ENCODE measurements at places on chromosomes 4 and X.

DNA sequence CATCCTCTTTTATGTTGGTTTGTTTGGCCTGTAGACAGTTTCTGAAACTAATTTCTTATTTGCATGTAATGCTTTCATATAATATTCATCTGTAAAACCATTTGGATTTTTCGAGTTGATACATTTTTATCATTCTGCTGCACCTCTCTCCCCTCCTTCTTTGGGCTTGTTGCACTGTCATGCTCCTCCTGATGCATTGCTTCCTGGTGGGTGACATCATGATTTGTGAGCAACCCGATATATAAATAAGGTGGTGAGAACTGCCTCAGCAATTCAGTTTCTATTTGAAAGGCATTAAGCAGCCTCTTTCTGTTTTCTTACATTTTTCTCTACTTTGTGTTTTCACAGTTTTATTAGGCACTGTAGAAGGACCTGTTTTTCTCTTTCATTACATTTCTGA, 515.7 kb downstream of the RPA4 start:
- DNase-seq: no peak

- no peak for DNase-seq
Measured at GRCh38 chrX:136674270-136674985, 26.5 kb downstream of the CD40LG start.

DNA sequence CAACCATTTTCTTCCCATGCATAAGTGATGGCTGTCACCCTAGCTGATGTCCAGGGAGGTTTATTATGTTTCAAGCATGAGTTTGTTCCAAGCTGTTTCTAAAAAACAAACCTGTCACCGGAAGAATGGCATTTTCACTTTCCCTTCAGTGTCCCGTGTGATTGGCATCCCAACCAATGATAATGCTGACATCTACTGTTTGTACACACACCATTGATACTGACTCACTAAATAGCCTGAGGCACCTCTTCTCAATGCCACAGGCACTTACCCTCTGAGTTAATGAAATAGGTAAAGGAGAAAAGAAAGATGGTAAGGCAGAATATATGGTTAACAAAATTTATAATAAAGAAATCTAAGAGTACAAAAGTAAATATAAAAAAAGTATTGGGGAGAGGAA, 23.1 kb upstream of the VCX2 start:
- DNase-seq: no peak

GRCh38 chr4:77505275-77505957, 100.2 kb upstream of the CXCL13 start:
- DNase-seq: no peak

DNA sequence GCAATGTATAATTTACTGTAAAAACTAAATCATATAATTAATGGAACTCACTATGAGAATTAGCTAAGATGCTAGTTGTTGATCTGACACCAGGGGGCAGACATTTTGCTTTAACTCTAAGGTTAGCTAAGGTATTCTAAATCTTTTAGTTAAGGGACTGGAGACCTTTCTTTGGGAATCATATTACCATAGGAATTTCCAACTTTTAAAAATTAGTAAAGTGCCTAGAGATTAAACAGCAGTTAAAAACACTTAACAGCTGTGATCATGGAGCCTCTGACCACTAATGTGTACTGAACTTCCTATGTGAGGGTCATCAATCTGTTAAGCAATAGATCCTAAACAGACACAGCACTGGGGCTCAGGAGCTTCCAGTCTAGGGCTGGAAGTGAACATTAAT, 226.6 kb downstream of the NSUN7 start:
- DNase-seq: peak; percentile 67

- no peak for DNase-seq
Measured at GRCh38 chrX:26070882-26071281, 67.3 kb upstream of the MAGEB18 start.

DNA sequence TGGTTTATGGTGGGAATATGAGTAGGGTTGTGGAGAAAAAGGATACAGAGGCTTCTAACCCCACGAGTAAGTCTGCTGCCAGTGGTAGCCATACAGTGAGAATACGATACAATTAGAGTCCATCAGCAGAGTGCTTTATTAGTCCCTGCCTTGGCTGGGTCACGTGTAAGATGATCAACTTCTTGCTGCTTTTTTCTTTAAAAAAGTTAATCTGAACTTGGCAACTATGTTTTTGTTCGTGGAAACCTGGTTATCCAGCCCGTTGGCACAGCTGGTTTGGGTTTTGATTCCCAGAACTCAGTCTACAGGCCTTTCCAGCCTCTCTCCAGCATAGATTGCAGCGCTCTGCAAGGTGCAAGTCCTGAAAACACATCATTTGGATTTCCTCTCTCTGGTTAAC, 53.1 kb upstream of the LSM6 start:
- DNase-seq: no peak

GRCh38 chr4:177687117-177687516, 244.9 kb upstream of the AGA start:
- DNase-seq: no peak

DNA sequence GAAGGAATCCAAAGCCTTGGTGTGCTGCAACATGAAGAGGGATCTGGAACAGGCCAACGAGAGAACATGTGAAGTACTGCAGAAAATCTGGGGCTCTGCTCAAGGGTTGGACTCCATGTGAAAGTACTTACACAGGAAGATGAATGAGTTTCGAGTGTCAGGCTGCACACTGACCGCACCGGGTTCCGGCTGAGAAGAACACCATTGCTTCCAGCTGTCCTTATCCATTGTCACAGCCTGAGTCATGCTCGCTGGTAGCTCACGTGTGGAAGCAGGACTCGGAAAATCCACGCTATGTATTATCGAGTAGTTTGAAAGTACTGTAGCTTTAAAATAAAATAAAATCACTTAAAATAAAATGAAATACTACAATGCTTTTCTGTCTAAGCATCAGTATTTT, 50.4 kb upstream of the TBL1X start:
- DNase-seq: no peak

- DNase-seq: no peak
Measured at GRCh38 chr4:145860446-145860845, 78.2 kb downstream of the ZNF827 start.

DNA sequence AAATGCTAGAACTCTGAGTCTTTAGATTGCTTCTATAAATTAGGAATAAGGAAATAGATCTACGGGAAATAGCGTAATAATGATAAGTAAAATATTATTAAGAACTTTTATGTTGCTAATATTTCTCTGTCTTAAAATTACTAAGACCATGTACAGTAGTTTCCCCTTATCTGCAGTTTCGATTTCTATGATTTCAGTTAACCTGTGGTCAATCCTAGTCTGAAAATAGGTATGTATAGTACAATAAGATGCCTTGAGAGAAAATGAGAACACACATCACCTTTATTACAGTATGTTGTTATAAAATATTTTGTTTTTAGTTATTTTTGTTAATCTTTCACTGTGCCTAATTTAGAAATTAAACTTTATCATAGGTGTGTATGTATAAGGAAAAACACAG, 92.6 kb downstream of the CCSER1 start:
- DNase-seq: no peak

DNA sequence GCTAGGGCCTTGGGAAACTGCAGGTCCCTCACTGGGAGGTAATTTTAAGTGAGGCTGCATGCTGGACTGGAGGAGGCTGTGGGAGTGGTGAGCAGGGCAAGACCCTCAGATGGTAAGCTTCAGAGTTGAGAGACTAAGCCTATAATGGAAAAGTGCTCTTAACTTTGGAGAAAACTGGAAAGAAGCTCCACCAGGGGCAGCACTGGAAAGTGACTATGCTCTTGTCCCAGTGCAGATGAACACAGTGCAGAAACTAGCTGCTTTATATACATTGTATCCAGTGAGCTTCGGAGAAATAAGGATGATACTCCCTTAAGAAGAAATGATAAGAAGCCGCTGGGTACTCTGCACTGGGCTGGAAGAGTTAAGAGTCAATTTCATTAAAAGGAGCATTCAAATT, 3.2 kb upstream of the MAGEB2 start:
- DNase-seq: no peak

GRCh38 chr4:62618042-62618441, 1417.9 kb downstream of the ADGRL3 start:
- no peak for DNase-seq

DNA sequence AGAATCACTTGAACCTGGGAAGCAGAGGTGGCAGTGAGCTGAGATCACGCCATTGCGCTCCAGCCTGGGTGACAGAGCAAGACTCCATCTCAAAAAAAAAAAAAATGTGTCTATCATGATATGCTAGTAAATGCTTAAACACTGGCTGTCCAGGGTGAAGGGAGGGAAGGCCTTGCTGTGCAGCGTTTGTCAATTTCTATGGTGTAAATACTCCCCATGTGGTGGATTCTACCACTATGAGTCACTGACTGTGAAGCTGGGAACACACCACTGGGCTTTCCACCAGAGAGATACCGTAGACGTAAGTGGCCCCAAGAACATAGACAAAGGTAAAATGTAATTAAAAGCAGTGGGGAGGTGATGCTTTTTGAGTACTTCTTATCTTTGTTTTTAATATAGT, 51.3 kb upstream of the LEF1 start:
- DNase-seq: peak; percentile 1

DNA sequence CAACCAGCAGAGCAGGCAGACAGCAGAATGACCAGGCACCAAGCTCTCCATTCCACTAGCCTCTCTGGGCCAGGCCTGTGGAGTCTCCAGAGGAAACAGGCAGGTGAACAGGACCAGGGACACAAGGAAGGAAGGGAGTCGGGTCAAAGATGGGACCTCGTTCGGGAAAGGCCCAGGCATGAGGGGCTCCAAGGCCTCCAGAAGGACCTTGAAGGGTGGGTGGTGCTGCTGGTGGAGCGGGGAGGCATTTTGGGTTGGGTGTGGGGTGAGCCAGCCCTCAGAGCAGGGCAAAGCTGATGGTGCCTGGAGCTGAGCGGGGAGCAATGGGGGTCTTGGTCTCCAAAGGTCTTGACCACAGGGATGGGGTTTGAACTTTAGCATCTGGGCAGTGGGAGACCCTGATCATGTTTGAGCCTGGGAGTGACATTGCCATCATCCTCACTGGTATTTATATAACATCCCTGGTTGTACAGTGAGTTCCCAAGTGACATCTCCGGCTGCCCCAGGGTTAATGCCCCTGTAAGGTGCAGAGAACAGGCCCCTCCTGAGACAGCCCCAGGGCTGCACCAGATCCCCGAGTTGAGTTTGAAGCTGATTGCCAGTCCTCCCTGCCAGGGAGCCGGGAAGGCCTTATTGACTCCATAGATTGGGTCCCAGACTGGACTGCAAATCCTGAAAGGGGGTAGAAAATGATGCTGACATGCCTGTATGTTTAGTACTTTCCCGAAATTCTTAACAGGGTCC, 52.7 kb downstream of the PSAPL1 start:
- no peak for DNase-seq

DNA sequence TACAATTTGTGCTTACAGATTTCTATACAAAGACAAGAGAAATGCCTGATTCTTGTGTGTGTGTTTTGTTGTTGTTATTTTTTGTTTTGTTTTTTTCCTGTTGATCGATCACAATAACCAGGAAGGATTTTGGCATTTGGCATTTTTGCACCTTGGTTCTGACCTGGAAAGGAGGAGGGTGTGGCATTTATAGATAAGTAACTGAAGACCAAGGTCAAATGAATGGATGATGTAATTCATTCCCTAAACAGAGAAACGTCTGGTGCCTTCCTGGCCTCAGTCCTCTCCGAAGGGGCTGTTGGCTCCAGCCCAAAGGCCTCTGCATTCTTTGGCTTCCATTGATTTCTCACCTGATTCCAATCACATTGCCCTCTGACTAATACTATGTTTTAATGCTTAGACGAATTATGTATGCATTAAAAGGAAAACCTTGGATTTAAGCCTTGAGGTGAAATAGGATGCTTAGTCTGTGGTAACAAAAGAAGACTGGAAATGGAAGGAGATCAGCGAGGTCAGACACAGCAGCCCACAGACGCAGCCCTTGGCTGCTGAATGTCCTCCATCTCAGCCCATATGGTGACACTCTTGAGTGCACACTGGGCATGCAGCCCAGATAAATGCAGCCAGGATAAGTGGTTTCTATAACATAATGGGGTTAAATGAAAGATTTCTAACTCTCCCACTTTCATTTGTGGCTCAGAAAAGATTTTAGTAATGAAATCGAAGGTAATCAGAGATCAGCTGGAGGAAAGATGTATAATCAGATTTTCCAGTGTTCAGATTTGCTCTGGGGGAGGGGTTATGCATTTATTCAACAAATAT, 60.5 kb upstream of the TRIM2 start:
- DNase-seq: no peak

- peak; percentile 36 for DNase-seq
Measured at GRCh38 chr4:101066626-101067170, 280.6 kb downstream of the PPP3CA start.

GRCh38 chr4:52996261-52997131, 134.4 kb downstream of the RASL11B start:
- no peak for DNase-seq

GRCh38 chr4:54439831-54440243, 210.7 kb downstream of the PDGFRA start:
- peak; percentile 72 for DNase-seq

GRCh38 chr4:14910411-14910810, 91.9 kb upstream of the CPEB2 start:
- DNase-seq: no peak

DNA sequence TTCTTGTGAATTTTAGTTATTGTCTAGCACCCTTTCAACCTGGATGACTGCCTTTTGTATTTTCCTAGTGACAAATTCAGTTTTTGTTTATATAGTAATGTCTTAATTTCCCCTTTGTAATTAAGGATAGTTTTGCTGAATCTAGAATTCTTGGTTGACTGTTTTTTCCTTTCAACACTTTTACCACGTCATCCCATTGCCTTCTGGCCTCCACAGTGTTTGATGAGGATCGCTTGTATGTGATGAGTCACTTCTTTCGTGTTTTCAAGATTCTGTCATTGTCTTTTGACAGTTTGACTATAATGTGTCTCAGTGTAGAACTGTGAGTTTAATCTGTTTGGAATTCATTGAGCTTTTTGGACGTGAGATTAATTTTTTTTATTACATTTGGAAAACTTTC, 30.1 kb downstream of the KDM6A start:
- DNase-seq: peak; percentile 22

DNA sequence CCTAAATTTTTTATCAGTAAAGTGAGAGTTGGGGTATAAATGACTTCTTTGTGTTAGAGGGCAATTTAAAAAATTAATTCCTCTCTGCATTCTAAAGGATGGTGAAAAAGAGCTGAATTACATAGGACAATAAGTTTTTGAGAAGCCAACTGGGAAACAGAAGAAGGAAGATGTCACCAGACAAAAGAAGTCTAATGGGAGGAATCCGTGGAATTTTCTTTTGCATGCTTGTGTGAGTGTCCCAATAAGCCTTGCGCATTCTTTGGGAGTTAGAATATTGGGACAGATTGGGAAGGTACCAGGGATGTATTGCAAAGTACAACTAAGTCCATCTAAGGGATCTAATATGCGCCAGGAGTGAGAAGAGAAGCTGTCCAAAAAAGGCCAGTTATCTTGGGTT, 35.1 kb upstream of the NR3C2 start:
- no peak for DNase-seq

DNA sequence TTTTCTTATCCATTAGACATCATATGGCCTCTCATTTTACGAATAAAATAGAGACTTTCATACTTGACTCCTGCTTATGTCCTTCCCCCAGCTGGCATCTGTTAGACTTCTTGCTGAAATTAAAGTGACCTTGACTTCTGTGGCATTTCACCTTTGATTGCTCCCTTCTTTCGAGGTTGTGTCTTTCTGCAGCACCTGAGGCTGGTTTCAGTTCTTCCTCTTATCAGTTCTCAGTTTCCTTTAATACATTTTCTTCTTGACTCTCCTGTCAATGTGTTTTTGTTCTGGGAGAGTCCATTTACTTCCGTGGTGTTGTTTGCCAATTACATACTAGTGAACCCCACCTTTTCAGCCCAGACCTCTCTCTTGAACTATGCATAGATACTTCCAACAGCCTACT, 81.6 kb downstream of the RBPJ start:
- DNase-seq: no peak

GRCh38 chrX:130110379-130111219, at the start of gene ELF4:
Gene ELF4, minus strand, starts transcription at chrX:130110497. Its CDS starts 29,167 bp downstream, at chrX:130081330.
- DNase-seq: peak; percentile 85
